ENCODE measurements at places on chromosomes 3 and 15.

DNA sequence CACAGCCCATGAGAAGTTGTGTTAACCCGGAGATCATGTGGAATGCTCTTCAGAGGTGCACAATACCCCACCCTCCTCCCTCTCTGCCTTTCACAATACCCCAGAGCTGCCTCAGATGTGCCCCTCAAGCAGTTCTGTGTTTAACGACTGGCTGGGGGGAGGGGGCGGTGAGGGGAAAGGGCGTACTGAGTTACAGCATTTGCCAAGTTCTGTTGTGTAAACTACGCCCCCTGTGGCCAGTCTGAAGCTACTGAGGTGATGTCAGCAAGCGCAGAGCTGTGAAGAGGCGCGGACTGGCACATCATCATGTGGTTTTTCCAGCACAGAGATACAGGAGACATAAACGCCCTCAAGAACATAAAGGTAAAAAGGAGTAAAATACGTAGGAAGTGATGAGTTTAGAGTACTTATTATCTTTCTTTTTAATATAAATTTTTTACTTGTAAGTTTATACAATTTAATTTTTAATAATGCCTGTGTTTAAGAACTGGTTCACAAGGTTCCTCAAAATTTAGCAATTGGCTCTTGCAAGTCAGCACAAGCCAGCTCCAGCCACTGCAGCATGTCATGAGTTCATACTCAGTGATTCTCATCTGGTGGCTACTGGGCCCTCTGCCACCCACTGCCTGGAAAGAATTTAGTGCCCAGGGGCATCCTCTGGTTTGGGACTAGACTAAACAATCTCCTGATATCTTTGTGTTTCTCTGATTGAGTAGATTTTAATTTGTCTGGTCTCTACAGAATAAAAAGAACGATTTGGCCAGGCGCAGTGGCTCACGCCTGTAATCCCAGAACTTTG is 1.7 kb downstream of the EPB42 start:
- DNase-seq: no peak

- no peak for DNase-seq
These were observed 76.2 kb downstream of the OCA2 start for GRCh38 chr15:28022961-28023360.

- no peak for DNase-seq
These were observed 995.3 kb downstream of the ROBO2 start for GRCh38 chr3:78035131-78035641.

- no peak for DNase-seq
These were observed 37.2 kb downstream of the UBE2E2 start for GRCh38 chr3:23240171-23240785.

DNA sequence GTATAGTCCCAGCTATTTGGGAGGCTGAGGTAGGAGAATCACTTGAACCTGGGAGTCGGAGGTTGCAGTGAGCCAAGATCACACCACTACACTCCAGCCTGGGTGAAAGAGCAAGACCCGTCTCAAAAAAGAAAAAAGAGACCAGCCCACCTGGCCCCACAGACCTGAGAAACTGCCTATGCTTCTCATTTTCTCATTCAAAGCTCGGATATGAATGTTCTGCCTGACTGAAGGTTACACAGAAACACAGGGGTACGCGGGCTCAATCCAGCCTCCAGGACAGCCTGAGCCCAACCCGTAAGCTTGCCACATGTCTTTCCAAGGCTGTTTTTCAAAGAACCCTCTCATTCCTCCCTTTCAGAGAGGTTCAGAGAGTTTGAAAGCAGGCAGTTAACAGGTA is 9.7 kb upstream of the LRRC15 start:
- no peak for DNase-seq

- DNase-seq: no peak
These were observed 1.7 kb downstream of the ANXA2 start for GRCh38 chr15:60396100-60396499.

GRCh38 chr3:194342861-194343560 is 8.1 kb downstream of the CPN2 start:
- no peak for DNase-seq

DNA sequence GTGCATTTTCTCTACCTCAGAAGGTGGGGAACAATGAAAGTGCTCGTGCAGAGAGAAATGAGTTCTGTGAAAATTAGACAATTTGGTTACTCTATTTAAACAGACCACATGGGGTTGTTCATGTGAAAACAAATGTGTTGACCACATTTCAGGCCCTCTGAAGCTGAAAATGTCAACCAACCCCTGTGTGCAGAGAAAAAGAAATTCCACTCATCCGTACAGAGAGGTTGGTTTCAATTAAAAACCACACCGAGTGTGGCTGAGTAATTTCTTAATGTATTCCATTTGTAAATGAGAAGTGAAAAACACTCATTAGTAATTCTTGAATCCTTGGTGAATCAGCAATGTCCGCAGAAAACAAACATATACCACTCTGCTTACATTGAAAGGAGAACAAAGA is 46.9 kb upstream of the SLC7A14 start:
- DNase-seq: no peak

- DNase-seq: no peak
These were observed 13.5 kb downstream of the PTPRG start for GRCh38 chr3:61574854-61575253.

DNA sequence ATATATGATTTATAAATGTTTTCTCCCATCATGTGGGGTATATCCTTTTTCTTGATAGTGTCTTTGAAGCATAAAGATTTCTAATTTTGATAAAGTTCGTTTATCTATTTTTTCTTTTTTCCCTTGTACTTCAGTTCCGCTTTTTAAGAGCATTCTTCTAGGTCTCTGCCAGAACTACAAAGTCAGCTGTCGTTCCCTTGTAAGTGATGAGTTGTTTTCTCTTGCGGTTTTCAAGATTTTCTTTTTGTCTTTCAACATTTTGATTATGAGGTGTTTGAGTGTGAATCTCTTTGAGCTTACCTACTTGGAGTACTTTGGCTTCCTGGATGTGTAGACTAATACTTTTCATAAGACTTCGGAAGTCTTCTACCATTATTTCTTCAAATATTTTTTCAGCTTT is 9.3 kb upstream of the PRICKLE2 start:
- no peak for DNase-seq

DNA sequence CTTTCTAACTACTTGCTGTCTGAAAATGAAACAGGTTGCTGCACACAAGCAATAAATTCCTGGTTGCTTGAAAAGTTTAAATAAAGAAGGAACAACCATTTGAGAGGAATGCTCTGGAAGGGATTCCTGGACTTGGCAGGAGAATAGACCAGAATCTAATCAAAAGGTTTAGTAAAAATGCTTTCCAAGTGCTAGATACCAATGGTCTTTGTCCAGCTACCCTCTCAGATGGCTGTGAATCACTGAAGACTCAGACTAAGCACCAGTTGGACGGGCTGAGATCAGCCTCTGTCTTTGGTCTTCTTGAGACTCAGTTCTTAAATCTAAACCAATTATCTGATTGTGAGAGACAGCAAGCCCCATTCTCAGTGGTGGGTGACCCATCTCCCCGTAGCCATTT is 27.7 kb upstream of the LPP start:
- no peak for DNase-seq

DNA sequence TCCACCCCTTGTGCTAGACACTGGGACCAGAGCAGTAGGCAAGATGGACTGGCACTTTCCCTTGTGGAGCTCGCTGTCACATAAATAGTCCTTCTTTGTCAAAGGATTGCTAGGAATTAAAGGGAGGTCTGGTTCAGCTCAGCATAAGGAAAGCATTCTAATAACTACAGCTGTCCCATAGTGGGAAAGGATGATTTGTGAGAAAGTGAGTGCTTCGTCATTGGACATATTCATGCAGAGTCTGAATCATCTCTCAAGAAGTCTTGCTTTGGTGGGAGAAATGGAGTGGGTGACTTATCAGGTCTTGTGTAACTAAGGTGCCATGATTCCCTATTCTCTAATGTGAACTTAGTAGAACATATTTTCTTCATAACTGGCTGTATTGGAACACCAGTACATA is 14.7 kb downstream of the PPARG start:
- no peak for DNase-seq

DNA sequence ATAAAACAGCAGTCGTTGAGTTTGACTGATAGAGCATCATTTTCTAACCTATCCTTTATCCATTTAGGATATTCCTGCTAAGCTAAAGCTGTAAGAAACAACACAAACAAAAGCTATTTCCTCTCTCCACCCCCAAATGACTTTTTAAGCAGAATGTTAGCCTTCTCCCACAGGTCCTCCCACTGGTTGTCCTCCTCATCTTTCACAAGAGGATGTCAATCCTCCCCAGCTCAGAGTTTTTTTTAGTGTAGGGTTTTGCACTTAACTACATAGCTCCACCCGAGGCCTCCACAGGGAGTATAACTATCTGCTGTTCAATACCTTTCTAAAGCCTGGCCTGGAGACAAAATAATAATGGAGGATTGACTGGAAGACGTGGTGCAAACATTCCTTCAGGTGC is 7.8 kb downstream of the SETMAR start:
- DNase-seq: no peak

DNA sequence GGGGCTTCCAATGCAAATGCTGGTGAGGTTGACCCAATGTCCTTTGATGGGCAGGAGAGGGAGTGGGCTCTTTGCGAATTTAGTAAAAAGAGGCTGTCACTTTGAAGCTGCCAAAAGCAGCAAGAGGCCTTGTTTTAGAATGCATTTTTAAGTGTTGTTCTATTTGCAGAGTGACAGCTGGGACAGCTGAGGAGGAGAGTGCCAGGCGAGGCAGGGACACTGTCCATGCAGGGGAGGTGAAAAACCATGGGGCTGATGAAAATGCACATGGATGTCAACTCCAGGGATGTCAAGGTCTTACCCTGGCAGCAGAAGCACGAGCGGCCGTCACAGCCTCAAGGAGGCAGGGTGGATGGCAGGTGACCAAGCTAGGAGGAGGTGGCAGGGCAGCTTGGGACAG is 279.8 kb downstream of the ADAMTS17 start:
- DNase-seq: no peak

- DNase-seq: no peak
These were observed 118.7 kb upstream of the ACP3 start for GRCh38 chr3:132198516-132198915.

DNA sequence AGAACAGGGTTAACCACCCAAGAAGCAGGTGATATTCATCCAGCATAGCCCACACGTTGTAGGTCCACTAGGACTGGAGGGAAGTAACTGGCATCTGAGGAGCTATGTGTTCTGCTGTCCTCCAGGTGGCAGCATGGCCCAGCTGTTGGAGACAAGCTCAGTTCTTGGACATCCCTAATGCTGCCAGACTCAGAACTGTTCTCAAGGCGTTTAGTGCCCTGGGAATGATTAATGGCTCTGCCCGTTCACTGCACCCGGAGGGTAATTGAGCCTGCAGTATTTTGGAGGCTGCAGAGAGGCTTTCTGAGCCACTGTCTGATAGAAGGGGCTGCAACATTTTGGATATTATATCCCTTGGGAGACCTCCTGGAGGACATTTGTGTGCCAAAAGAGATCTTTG is 521.3 kb upstream of the SEMA6D start:
- DNase-seq: no peak

- no peak for DNase-seq
These were observed 41.7 kb upstream of the C3orf80 start for GRCh38 chr3:160183345-160184076.

- no peak for DNase-seq
These were observed 19.8 kb upstream of the NUDT16 start for GRCh38 chr3:131361464-131362421.

- DNase-seq: no peak
These were observed 1.8 kb upstream of the ZNF385D start for GRCh38 chr3:21752749-21753347.

DNA sequence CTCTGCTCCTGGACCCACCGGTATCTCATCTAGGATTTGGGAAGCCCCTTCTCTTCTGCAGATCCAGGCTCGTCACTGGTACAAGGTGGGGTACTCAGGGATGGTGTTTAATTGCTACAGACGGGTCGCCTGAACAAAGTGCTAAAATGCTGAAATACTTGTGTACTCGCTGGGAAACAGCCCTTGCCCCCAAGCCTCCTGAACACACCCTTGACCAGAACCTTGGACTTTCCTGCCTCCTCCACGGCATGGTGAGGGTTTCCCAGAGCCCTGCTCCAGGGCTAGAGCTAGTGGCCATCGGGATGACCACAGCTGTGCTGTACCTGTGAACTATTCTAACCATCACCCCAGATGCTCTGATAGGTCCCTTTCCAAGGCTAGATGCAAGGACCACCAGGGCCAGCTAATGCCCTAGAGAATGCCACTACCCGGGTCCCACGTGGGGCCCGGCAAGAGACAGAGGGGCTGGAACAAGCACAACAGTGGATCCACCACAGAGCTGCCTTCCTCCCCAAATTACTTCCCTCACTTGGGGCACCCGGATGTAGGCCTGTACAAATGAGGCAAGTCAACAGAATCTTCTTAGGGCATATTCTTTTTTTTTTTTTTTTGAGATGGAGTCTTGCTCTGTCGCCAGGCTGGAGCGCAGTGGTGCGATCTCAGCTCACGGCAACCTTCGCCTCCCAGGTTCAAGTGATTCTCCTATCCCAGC is 267.3 kb downstream of the FOXP1 start:
- no peak for DNase-seq

DNA sequence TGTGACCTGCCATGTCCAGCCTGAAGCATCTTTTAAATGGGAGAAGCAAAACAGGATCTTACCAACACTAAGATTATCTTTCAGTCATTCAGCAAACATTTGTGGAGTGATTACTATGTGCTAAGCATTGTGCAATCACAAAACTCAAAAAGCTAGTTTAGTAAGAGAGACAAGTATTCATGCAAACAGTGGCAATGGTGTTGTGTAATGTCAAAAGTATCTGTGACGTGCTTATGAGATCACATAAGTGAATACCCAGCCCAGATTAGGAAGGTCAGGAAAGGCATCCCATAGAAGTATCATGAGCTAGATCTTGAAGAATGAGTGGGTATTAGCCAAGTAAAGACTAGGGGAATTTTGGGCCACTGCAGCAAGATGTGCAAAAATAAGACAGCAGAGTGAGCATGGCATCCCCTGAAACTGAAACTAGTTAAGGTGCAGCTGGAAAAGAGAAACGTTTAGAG is 32.1 kb downstream of the SEC62 start:
- no peak for DNase-seq

DNA sequence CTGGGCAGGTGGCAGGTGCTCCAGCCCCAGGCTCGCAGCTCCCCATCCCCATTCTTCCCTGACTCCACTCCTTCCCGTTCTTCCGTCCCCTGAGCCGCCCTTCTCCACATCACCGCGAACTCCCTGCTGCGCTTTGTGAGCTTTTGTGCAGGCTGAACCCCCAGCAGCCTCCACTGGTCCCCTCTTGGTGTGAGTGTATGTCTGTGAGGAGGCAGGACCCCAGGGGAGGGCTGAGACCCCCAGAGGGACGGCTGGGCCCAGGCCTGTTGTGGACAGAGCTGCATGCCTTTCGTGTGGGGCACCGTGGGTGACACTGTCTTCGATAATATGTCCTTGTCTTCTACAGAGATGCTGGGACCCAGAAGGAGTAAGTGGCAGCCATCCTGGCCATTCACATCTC is 7.3 kb upstream of the ITIH3 start:
- DNase-seq: no peak

DNA sequence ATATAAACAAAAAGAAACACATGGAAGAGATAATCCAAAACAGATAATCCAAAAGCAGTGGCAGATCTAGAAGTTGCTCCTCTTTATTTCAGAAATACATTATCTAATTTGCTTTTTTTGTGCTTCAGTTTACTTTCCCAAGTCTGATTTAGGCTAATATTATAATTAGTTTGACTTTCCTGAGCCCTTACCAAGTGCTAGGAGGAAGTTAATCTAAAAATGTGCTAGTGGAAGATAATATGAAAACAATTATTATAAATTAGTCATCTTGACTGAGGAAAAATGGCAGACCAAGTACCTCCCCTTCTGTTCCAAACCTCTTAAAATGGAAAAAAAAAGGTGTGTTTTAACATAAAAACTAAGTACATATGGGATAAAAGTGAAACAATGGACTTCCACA is 17.5 kb downstream of the SLC9A9 start:
- no peak for DNase-seq

GRCh38 chr3:144380849-144381248 is 409.2 kb downstream of the DIPK2A start:
- DNase-seq: no peak
